ENCODE measurements at places on chromosomes 2 and 18.

- no peak for DNase-seq
Observed at GRCh38 chr2:236026841-236027240, 141.3 kb downstream of the GBX2 start.

- no peak for DNase-seq
Observed at GRCh38 chr2:5692561-5693286, 540 bp downstream of the SOX11 start.

DNA sequence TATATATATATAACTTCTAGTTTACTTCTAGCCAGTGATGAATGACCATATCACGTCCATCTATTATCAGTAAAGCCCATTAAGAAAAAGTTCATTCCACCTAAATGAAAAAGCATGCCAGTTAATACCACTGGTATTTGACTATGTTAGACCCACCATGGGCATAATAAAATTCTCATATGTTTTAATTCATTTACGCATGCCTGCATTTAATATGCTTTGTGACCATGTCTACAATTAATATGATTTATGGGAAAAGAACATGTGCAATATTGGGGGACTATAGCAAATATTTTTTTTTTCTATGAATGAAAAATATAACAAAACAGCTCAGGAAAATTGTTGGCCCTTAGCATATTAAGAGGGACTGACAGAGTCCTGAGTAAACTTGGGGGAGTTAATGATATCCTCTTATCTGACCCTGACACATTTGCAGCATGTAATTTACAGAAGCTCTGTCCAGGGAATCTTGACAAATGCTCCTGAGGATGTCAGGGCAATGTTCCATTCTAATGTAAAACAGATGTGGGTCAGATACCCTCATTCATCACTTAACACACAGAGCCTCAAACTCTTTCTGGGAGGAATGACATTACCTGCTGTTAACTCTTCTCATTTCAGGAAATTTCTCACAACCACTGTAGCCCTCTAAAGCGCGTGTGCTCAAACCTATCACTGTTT, 90.6 kb downstream of the PAX3 start:
- DNase-seq: no peak

- DNase-seq: no peak
Observed at GRCh38 chr2:151157000-151157735, 104.5 kb downstream of the RBM43 start.

- no peak for DNase-seq
Observed at GRCh38 chr2:227462972-227463931, 8.7 kb upstream of the AGFG1 start.

- DNase-seq: no peak
Observed at GRCh38 chr2:73981081-73982001, 3.4 kb upstream of the TET3 start.

GRCh38 chr2:211468877-211469663, 912.7 kb downstream of the CPS1 start:
- DNase-seq: no peak

DNA sequence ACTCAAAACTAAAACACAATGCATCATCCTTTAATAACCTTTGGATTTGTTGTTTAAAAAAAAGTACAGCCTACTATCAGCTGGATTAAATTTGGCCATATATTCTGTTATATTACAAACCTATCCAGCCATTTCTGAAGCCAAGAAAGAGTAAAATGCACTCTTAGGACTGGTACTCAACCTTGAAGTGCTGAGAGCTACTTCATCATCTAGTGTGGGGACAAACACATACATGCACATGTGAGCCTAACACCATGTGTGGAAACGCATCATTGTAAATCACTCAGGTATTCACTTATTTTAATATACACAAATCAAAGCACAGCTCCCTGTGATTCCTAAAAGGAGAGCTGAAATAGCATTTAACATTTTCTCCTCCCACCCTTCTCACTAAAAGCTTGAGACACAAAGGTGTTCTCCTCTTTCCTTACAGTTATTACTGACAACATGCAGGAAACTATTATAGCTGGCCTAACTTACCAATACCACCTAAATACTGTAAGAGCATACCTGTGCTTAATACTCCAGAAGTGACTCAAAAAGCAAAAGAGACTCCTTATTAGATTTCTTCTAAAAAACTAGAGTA, 7.5 kb downstream of the BAZ2B start:
- DNase-seq: no peak

- no peak for DNase-seq
Observed at GRCh38 chr2:178263159-178263860, 69.0 kb downstream of the OSBPL6 start.
